ENCODE measurements at places on chromosomes 5 and 9.
A peak's percentile ranks its signal among the peaks of the same experiment; 100 is the strongest.

DNA sequence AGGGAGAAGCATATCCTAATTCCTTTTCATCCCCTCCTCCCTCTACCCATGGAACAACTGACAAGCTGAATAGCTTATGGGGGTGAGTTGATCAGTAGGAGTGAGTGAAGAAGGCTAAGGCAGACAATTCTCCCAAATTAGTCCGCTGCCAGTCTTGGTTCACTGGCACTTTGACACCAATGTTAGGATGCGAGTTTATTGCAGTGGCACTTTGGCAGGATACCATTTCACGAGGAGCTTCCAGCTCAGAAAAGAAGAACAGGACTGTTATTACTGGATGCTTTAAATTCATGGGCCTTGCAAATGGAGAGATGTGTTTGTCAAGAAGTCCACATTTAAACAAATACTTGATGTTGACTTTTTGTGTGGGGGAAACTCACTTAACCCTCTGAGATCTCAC is 427.6 kb downstream of the NR2F1-AS1 start:
- DNase-seq: no peak

GRCh38 chr9:22157276-22157675 is 148.2 kb upstream of the CDKN2B start:
- no peak for DNase-seq

DNA sequence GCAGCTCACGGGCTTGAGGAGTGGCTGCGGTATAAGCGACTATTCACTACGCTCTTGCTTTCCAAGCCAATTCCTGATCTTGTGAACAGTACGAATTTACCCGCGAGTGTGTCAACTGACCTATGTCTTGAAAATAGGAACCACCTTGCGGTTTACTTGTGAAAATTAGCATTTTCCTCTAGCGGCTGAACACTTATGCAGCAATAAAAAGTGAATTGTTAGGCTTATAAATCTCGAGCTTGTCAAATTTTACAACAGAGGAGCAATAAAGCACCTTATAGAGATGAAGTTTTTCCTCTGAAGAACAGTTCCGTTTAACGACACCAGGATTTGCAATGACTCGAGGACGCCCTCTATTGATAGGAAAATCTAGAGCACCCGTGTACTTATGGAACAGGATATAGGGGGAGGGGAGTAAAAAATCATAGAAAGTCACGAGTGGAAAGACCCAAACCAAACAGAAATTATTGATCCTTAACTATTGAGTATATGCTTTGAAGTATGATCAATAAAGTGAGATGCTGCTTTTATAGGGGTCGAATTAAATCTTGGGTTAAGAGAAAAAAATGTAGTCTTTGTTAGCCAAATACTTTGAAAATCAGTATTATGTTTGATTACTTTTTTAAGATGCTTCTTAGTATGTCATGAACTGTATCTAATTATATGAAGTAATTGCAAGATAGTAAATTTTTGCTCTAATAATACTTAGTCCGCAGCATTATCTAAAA is 1.9 kb upstream of the RGMB start:
- DNase-seq: peak; percentile 70

- no peak for DNase-seq
Observed at GRCh38 chr5:31182136-31182535, 11.3 kb upstream of the CDH6 start.

DNA sequence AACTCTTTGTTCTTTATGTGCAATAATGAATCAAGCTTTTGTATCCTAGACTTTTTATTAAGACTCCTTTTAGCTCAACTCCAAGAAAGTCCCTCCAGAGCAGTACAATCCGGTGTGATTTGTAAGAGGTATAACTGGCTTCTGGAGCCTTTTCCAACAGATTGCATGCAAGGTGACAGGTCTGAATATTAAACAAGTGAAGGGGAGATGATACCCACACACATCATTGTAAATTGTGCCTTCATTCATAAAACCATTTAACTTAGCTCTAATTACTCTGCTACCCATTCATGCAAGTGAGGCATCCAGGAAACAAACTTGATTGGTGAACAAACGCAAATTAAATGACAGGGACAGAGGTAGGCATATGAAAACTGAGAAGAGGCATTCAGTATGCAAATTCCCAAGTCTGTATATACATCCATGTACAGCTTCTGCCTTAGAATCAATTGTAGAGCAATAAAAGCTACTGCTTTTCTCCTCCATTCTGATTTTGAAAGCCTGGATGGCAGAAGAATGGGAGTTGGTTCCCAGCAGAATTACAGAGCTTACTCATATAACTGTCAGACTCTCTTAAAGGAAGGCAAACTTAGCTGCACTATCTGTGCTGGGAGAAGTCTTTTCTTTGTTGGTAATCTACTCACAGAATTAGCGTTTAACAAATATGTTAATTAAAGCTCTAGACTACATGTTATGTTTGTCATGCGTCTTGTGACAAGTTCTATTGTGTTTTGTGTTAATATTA is 261.0 kb upstream of the CDH6 start:
- DNase-seq: no peak

DNA sequence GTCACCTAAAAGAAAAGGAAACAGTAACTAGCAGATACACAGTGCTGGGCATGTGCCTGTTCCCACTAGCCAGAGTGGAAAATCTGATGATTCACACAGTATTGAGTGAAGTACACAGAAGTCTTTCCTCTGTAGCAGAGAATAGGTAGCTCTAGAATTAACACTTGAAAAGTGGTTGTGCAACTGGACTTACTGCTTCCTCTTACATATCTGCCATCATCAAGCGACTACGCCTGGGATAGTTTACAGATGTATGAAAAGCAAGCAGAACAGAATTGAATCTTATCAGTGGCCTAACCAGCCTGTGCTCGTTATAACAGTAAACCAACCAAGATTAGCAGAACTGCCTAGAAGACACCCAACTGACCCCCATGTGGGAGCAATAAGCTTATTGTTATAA is 130.6 kb downstream of the DTWD2 start:
- peak; percentile 40 for DNase-seq
